Caki2 (cell line): ENCODE measurements at places on chromosomes 7 and 10. TPM values are rescaled to one million over a fixed set of nuclear protein-coding genes. Genes with fewer than 3 reads are reported as not detected.

DNA sequence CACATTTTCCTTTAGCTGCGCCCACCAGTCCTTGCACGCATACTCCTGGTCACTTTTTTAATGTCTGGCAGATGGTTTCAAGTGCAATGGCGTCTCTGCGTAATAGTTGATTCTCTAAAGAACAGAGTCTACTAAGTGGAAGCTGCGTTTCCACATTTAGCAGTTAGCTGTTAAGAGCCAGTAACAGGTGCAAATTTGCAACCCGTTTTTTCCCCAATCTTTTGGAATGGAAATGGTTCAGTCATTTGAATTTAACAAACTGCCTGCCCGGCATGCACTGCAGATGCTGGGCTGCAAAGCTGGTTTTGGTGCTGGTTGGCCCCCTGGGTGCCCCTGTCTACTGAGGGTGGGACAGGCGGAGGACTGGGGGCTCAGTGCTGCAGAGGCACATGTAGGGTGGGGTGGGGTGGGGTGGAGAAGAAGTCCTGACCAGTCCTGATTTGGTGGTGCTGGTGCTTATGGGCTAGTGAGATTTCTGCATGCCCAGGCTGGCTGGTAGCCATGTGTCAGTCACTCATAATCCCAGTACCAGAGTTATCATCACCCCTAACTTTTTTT, 43.9 kb downstream of the CUX1 start:
- DNase-seq: no peak

DNA sequence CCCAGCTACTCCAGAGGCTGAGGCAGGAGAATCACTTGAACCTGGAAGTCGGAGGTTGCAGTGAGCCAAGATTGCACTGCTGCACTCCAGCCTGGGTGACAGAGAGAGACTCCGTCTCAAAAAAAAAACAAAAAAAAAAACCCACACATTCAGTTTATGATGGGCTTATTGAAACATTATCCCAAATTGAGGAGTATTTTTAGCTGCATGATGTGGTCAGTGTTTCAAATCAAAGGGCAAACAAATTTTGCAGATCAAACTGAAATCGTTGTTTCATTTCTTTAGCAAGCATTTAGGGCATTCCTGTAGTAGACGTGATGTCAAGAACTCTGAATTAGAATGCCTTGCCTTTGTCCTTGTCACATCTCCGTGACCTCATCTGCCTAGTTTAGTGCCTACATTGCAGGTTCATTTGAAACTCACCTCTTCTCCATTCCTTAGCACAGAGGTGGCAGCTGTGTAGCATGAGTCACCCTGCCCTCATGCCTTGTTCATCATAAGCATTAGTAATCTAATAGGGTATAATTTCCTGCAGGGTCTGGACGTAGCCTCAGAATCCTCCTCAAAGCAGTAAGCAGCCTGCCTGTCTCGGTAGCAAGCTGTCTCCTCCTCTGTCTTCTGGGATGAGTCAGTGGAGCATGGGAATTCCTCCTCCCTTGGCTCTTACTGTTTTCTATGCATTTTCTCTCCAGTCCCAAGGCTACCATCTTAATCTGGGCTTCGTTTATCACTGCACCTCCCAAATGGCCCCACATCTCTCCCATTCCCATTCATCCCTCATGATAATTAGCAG, 73.8 kb downstream of the CUL1 start:
- DNase-seq: peak; percentile 91

DNA sequence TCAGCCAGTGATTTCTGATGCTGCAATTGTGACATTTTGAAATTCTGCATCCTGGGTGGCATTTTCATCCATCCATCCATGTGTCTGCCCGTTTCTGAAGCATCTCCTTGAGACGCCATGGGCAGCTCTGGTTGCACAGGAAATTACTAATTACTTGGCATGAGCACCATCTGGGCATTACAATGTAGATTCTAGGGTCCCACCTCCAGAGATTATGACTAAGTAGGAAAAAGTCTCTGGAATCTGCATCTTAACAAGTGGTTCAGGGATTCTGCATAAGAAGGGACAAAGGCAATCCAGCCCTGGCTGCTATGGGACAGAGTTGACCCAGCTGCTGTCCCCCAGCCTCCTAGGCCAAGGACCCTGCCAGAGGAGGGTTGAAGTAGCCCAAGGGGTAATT, 65.3 kb downstream of the CUZD1 start:
- no peak for DNase-seq

DNA sequence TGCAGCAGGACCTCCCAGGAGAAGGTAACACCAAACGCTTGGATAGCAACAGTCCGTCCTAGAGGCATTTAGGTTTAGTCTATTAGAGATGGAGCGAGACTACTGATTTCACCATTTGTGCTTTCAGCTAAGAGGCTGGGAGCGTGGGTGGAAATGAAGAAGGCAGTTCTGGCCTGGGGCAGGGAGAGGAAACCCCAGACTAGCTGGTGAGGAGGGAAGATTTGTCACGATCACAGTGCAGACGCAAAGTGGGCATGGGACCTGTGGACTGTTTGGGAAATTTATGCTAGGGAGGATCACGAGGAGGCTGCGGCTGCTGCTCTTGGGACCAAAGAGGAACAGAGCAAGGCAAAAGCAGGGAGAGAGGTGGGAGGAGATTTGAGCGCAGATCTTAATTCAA, 130.4 kb upstream of the AOAH start:
- no peak for DNase-seq

DNA sequence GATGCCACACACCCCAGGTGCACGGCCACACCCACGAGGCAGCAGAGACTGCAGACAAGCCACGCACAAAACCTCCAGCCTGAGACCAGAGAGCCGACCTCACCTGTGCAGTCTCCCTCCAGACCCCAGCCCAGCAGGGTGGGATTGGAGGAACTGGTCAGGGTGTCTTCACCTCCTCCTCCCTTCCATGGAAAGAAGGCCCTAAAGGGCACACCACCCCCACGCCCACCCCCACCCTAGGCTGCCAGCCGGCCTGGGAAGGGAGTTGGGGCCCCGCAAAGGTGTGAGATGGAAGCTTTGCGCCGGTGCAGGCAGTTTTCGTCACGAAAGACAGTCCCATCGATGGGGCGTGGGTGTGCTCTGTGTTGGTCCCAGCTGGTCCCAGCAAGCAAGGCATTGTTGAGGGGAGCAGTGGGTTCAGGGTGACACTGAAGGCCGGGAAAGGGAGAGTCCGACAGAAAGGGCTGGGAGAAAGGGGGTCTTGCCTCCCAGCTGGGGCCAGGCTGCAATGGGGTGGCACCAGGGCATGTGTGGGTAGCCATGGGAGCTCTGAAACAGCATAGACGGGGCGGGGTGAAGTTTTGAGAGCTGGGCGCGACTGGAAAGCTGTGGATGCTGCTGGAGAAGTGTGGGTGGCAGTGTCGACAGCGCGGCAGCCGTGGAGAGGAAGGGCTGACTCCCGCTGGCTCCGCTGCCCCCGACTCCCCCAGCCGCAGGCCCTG, 349.2 kb downstream of the GLRX3 start:
- DNase-seq: no peak

- no peak for DNase-seq
Measured at GRCh38 chr10:5497948-5498730, 1.2 kb downstream of the CALML5 start.

GRCh38 chr7:33788531-33788930, 116.8 kb upstream of the BMPER start:
- no peak for DNase-seq

Gene HOXA3
- 3.3 and 32.9 TPM in 2 replicates for total RNA-seq

Gene GUSB
- 193 and 207 TPM in 2 replicates for total RNA-seq

Gene LRRC18
- total RNA-seq: not detected in 2 replicates

Gene DDC
- 0.90 and 4.4 TPM in 2 replicates for total RNA-seq

Gene NUTM2E
- total RNA-seq: not detected in 2 replicates

Gene TFR2
- 0.27 TPM in 1 of 2 replicates, not detected in the other for total RNA-seq

Gene MEOX2
- not detected in 2 replicates for total RNA-seq

Gene SPDYE8
- total RNA-seq: not detected in 2 replicates
